ENCODE measurements at places on chromosomes 4 and X.

GRCh38 chr4:177250056-177250696, 59.5 kb upstream of the NEIL3 start:
- DNase-seq = peak; percentile 65

DNA sequence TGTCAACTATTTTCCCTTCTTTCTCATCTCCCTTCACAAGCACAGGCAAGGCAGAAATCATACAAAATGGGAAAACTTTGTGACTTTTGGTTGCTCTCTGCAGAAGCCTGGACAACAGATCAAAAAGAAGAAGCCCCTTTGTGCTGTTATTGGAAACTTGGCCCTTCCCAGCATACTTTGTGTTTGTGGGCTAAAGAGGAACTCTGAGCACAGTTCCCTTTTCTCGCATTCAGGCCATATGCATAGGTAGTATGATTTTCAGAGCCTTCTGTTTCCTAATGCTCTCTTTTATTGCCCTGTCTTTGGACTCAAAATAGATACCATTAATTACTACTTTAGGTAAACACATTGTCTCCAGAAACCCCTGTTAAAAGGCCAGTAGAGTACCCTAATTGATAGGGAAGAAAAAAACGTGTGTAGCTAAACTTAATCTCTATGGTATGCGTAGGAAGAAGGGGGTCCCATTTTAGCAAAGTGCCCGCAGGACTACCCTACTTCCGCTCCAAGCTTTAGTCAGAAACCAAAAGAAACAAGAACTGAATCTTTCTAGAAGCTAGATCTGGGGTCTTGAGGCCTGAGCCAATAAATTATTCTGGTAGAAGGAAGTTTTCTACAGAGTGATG, 26.6 kb downstream of the VSIG4 start:
- DNase-seq = no peak

GRCh38 chr4:80112236-80112635, 39.2 kb upstream of the ANTXR2 start:
- no peak for DNase-seq

- DNase-seq = peak; percentile 37
These were observed 84.5 kb downstream of the CT47B1 start for GRCh38 chrX:120791013-120791643.

- no peak for DNase-seq
These were observed 142.7 kb upstream of the NALF2 start for GRCh38 chrX:69361311-69361845.

DNA sequence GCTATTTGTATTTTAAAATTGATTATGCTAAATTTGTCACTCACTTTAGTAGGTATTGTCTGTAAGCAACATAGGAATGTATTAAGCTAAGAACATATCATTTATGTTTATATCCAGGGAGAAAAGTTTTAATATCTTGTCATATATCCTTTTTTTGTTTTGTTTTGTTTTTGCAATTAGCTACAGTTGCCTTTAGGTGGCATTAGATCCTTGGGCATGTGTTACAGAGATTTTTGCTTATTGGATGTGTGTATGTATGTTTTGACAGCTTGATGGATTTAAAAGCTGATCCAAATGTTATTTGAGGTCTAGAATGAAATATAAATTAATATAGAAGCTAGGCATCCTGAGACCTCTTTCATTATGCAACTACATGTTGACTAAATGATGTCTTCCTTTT, 36.1 kb upstream of the OTUD4 start:
- DNase-seq = peak; percentile 41

GRCh38 chr4:142547974-142548373, 298.1 kb downstream of the INPP4B start:
- DNase-seq = no peak

GRCh38 chr4:95410387-95410977, 138.3 kb downstream of the UNC5C start:
- no peak for DNase-seq

GRCh38 chrX:129613596-129613995, 41.2 kb downstream of the APLN start:
- peak; percentile 48 for DNase-seq

DNA sequence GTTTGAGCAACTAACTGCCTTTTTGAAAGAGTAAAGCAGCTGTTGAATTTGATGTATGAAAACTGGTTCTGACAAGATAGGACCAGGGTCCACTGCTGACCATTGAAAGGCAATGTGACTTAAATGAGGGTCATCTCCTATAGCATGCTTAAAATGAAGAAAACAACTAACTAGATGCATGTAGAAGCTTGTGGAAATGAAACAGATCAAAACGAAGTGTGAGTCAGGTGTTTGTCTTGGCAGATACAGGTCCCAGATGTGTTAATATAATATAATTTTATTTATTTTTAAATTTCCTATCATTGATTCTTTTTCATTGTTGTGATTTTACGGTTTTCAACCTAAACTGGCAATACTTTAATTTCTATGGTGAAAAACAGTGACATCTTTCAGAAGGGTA, 83.6 kb downstream of the ATOH1 start:
- no peak for DNase-seq

DNA sequence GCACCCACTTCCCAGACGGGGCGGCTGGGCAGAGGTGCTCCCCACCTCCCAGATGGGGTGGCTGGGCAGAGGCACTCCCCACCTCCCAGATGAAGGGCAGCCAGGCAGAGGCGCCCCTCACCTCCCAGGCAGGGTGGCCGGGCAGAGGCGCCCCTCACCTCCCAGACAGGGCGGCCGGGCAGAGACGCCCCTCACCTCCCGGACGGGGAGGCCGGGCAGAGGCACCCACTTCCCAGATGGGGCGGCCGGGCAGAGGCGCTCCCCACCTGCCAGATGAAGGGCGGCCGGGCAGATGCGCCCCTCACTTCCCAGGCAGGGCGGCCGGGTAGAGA, 61.2 kb downstream of the UPRT start:
- no peak for DNase-seq

DNA sequence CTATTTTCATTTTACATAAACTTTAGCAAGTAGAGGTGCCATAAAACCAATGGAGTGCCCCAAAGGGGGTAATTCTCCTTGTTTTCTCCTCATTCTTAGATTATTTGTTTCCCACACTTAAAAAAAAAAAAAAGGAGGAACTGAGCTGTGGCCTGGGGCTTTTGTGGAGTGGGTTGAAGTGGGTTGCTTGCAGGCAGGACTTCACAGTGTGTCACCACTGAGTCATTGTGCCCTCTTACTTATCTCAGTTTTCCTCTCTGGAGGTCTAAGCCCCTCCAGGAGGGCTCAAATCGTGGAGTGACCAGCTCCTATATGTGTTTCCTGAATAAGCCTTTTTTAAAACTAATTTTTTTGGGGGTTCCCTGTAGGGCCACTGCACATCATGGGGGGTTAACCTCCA, 69.0 kb downstream of the SLC16A2 start:
- DNase-seq = no peak

GRCh38 chrX:19174401-19175025, 52.2 kb upstream of the ADGRG2 start:
- DNase-seq = peak; percentile 7

DNA sequence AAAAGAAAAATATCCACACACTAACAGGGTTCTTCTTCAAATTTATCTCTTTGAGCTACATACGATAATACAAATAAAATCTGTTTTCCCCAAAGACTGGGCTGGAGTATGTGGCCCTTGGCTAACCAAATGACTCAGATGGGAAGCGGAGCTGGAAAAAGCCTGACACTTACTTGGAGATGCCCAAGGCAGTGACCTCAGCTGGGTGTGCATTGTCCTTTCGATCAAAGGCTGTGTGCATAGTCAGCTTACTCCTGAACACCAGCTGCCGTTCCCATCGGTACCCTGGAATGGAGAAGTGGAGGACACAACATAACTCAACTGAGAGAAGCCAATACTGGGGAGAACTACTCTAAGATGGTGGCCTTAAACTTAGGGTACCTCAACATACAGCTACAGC, 95.1 kb downstream of the CDS1 start:
- DNase-seq = no peak

- no peak for DNase-seq
These were observed 221.5 kb upstream of the FAM241A start for GRCh38 chr4:111923786-111924185.

- DNase-seq = peak; percentile 66
These were observed 60.7 kb upstream of the ABCG2 start for GRCh38 chr4:88219099-88219498.

GRCh38 chrX:3142259-3143042, 101.2 kb downstream of the ARSF start:
- DNase-seq = no peak

DNA sequence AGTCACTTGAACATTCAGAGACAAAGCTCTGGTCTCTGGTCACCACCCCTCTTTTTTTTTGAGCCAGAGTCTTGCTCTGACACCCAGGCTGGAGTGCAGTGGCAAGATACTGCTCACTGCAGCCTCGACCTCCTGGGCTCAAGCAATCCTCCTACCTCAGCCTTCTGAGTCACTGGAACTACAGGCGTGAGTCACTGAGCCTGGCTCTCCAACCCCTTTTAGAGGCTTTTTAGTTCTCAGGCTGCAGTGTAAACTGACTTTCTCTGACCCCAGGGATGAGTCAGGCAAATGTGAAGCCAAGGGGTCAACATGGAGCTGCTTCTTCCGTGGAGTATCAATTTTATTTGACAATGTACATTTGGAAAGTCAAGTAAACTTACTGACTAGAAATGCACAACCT, 229.2 kb downstream of the PTTG2 start:
- DNase-seq = peak; percentile 95

- DNase-seq = peak; percentile 9
These were observed 132.8 kb upstream of the FUNDC1 start for GRCh38 chrX:44675362-44676024.

GRCh38 chrX:23118163-23118562, 118.4 kb downstream of the DDX53 start:
- DNase-seq = no peak

DNA sequence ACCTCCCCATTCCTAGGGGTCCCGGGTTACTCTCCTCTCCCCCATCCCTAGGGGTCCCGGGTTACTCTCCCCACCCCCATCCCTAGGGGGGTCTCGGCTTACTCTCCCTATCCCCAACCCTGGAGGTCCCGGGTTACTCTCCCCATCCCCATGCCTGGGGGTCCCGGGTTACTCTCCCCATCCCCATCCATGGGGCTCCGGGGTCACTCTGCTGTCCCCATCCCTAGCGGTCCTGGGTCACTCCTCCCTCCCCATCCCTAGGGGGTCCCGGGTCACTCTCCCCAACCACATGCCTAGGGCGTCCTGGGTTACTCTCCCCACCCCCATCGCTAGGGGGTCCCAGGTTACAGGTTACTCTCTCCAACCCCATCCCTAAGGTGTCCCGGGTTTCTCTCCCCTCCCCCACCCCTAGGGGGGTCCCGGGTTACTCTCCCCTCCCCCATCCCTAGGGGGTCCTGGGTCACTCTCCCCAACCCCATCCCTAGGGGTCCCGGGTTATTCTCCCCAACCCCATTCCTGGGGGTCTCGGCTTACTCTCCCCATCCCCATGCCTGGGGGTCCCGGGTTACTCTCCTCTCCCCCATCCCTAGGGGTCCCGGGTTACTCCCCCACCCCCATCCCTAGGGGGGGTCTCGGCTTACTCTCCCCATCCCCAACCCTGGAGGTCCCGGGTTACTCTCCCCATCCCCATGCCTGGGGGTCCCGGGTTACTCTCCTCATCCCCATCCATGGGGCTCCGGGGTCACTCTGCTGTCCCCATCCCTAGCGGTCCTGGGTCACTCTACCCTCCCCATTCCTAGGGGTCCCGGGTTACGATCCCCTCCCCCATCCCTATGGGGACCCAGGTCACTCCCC, 821 bp downstream of the ASMTL start:
- DNase-seq = no peak
